ENCODE measurements at places on chromosomes 12 and 14.

- DNase-seq = no peak
Measured at GRCh38 chr12:93989949-93990348, 158.4 kb upstream of the PLXNC1 start.

DNA sequence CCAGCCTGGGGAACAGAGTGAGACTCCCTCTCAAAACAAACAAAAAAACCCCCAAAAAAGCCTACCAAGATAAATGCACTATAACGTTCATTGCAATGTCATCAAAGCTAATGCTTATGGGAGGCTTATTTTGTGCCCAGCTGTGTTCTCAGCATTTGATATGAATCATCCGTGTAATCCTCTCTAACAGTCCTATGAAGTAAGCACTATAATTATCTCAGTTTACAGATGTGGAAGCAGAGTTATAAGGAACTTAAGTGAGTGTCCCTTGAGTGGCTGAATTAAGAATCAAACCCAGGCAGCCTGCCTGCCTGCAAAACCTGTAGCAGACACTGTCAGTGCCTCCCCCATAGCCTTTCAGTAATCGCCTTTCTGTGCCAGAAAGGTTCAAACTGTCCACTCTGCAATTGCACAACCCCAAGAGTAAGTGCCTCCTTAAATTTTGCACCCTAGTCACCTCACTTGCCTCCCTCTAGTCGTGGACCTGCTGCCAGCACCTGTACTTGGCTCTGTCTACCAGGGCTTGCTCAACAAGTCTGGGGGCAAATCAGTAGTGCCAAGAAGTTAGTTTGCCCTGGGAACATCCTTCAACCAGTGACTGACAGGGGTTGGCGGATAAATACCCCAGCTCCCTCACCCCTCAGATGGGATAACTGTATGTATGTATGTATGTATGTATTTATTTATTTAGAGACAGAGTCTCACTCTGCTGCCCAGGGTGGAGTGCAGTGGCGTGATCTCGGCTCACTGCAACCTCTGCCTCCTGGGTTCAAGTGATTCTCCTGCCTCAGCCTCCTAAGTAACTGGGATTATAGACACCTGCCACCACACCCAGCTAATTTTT lies 23.8 kb upstream of the PPP1CC start:
- no peak for DNase-seq

- peak; percentile 82 for DNase-seq
Measured at GRCh38 chr12:109804820-109805761, 28.1 kb downstream of the TRPV4 start.

- DNase-seq = no peak
Measured at GRCh38 chr12:15322164-15323061, at the start of gene PTPRO. Gene PTPRO, plus strand, starts transcription at chr12:15322508.

- DNase-seq = peak; percentile 7
Measured at GRCh38 chr14:95039993-95040348, 117.4 kb downstream of the DICER1 start.

DNA sequence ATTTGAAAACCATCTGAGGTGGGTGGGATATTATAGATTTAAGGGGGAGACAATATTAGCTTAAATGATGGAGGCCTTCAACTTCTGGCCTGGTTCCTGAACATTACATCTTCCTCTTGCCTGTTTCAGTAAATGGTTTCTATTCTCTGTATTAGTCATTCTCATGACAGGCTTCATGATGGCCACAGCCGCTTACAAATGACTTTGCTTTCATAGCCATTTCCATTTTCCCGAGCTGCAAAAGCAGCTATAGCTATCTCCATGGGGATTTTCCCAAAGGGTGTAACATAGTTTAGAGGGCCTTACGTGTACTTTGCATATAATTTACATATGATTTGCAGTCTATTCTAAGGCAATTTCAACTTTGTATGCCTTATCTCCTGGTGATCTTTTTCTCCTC lies 121.8 kb downstream of the NRXN3 start:
- DNase-seq = no peak

DNA sequence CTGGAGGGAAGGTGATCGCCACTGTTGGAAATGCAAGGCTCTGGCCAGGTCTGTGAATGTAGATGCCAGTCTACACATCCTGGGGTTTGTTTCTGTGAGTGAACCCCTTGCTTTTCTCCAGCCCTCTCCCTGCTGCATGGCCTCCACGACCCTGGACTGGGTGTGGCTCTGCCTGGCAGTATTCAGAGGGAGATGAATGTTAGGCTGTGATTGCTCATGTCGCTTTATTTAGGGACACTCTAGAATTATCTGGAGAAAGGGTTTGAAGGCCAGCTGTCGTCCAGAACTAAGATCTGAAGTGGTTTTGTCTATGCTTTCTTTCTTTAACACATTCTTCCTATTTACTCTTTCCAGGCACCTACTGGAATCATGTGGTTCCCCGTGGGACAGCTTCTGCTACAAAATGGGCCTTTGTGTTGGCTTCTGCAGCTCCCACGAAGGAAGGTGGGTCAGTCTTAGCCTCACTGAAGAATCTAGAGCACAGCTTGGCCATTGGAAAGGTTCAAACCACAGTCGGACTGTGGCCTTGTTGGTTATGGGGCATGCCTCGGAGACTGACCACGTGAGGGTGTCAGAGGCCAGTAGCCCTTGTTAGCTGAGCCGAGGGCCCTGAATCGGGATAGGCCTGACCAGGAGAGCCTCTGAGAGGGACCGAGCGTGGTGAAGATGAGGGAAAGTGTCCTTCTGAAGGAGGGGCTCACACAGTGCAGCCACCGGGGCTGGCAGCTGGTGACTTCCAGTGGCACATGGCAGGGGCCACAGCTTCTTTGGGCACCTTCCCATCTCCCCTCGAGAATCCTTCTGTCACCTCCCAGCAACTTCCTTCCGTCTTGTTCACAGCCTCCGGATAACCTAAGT lies 59.1 kb downstream of the ANKRD9 start:
- no peak for DNase-seq

All from CD8-positive, alpha-beta T cell (primary cell).